ENCODE measurements at places on chromosomes 3 and 15.

DNA sequence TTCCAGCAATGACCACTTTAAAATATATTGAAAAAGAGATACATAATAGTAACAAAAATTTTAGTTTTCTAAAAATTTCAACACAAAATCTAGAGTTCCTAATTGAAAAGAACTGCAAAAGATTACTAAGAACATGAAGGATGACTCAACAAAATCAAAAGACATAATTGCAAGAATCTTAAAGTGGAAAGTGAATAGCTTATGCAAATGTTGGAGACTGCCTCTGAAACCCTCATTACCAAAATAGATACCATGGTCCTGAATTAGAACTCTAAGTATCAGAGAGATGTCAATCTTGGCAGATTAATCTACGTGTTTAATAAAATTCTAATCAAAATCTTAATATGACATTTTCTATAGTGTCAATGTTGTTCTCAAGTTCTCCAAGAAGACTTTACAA is 60.7 kb upstream of the SGO1 start:
- no peak for DNase-seq

GRCh38 chr3:34106879-34107278 is 308.4 kb downstream of the PDCD6IP start:
- DNase-seq, result no peak

DNA sequence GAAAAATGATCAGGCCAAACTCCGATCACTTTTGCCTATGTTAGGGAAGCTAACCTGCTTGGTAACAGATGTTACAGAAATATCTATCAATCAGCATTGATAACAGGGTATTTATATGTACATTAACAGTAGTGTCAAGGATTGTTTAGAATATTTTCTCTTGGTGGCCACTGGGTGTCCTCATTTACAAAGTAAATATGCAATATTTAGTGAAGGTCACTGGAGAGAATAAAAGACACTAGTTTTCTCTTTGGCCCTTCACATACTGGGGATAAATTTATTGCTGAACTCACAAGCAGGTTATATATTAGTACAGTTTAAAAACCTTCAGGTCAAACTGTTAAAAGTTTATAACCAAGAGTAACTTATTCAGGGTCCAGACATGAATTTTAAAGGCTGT is 69.0 kb downstream of the TIGIT start:
- DNase-seq, result no peak

DNA sequence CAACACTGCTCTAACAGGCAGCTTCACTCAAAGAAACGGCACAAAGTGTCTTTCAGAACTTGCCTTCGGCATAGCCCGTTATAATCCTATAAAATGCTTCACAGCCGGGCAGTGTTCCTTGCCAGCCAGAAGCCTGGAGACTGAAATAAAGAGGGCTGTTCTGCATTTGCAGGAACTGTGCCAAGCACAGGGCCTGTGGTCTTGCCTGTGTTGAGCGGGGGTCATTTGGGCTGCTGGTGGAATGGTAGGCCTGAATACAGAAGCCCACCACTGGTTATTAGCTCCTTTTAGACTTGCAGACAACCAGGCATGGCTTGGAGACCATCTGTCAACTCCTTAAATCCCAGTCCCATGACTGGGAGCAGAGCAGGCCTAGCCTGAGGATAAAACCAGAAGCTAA is 4.7 kb upstream of the ARHGEF3 start:
- DNase-seq, result no peak

GRCh38 chr3:43958005-43958770 is 267.4 kb downstream of the ABHD5 start:
- DNase-seq, result no peak

DNA sequence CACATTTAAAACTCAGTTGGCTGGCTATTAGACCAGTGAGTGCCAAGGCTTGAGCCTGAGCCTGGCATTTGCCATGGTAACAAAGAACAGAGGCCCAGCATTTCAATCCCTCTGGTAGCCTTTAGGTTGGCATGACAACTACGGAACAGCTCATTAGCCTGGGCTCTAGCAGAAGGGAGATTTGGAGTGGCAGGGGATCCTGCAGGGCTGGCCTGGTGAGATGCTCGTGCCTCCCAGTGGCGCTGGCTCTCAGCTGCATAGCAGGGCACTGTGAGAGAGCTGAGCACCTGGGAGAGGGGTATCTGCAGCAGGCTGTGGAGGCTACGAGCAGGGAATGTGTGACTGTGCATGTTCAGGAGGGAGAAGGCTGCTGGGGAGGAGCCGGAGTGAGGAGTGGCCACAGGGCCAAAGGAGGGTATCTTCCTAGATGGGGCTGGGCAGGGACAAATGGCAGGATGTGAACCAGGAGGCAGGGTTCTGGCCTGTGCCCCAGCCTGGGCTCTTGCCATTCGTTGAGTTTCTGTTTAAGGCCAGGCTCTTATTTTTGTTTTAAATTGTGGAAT is 5.6 kb upstream of the ABTB1 start:
- DNase-seq, result no peak

- DNase-seq, result no peak
These were observed 129.1 kb upstream of the SMAD3 start for GRCh38 chr15:66936109-66936860.

GRCh38 chr15:53470743-53471142 is 288.7 kb downstream of the WDR72 start:
- DNase-seq, result no peak

GRCh38 chr3:143330296-143330868 is 210.8 kb downstream of the CHST2 start:
- no peak for DNase-seq

GRCh38 chr3:132268956-132269355 is 48.3 kb upstream of the ACP3 start:
- DNase-seq, result no peak

- no peak for DNase-seq
These were observed 215.9 kb downstream of the GBE1 start for GRCh38 chr3:81545572-81545971.

DNA sequence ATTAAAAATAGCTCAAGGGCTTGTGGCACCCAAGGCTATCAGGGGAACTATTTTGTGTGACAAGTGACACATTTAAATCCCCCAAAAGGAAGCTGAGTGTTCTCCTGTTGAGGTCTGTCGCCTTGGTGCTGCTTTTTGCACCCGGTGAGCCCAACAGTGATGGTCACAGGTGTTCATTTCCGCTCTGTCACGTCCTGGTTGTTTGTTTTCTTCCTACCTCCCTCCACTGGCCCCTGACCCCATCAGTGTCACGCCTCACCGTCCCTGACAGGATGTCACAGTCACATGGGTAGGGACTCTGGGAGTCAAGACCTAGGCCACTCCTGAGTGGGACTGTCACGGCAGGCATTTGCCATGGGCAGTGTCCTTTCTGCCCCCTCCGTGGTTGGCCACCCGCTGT is 11.2 kb downstream of the SLCO3A1 start:
- DNase-seq, result no peak

GRCh38 chr3:116579840-116580239 is 129.7 kb upstream of the TUSC7 start:
- no peak for DNase-seq

- DNase-seq, result no peak
These were observed 58.1 kb upstream of the FOXP1 start for GRCh38 chr3:71641674-71642073.

- DNase-seq, result no peak
These were observed 61.1 kb downstream of the SEC22A start for GRCh38 chr3:123262868-123263267.

DNA sequence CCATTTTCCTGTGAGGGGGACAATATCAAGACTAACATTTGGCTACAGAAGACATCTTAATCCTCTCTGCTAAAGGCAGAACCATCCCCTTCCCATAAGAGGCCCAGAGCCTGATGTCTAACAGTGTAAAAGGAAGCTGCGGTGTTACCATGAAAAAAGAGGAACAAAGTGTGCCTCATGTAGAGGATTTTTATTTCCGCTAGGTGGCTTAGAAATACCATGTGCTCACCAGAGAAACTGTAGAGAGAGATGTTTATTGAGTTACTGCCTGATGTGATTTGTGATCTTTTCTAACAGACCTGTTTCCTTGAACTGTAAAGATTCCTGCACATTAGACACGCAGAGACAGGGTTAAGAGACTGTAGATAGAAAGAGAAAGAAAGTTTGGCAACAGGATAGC is 22.0 kb downstream of the OR5H15 start:
- no peak for DNase-seq

- no peak for DNase-seq
These were observed 33.3 kb downstream of the GABPB1 start for GRCh38 chr15:50321680-50322210.

- no peak for DNase-seq
These were observed 971 bp downstream of the C3orf22 start for GRCh38 chr3:126557761-126558160.

GRCh38 chr3:42369304-42369703 is 41.1 kb downstream of the LYZL4 start:
- peak; percentile 29 for DNase-seq

DNA sequence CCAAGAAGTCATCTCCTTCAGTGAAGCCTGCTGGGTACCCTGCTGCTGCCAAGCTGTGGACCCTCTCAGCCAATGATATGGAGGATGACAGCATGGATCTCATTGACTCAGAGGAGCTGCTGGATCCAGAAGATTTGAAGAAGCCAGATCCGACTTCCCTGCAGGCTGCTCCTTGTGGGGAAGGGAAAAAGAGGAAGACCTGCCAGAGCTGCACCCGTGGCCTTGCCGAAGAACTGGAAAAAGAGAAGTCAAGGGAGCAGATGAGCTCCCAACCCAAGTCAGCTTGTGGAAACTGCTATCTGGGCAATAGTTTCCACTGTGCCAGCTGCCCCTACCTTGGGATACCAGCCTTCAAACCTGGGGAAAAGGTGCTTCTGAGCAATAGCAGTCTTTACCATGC is 13.7 kb upstream of the ANP32A start:
- DNase-seq, result no peak

DNA sequence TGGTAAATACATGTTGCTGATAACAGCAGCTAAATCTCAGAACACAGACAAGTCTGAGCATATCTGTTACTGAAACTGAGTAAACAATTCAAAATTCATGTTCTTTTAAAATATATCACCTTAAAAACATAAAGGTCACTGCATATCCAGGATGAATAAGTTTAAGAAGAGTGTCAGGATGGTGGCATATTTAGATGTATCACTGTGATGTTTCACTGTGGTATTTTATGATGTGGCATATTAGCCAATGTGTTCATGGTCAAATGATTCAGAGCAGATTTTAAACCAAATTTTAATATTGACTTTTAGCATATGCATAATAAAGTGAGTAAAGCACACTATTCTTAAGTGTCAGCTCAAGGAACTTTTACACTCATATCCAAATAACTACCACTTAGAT is 346.4 kb upstream of the DPPA4 start:
- DNase-seq, result no peak
